ENCODE measurements at places on chromosomes 6 and 20.

- no peak for DNase-seq
Observed at GRCh38 chr6:37376078-37376743, 22.4 kb downstream of the RNF8 start.

DNA sequence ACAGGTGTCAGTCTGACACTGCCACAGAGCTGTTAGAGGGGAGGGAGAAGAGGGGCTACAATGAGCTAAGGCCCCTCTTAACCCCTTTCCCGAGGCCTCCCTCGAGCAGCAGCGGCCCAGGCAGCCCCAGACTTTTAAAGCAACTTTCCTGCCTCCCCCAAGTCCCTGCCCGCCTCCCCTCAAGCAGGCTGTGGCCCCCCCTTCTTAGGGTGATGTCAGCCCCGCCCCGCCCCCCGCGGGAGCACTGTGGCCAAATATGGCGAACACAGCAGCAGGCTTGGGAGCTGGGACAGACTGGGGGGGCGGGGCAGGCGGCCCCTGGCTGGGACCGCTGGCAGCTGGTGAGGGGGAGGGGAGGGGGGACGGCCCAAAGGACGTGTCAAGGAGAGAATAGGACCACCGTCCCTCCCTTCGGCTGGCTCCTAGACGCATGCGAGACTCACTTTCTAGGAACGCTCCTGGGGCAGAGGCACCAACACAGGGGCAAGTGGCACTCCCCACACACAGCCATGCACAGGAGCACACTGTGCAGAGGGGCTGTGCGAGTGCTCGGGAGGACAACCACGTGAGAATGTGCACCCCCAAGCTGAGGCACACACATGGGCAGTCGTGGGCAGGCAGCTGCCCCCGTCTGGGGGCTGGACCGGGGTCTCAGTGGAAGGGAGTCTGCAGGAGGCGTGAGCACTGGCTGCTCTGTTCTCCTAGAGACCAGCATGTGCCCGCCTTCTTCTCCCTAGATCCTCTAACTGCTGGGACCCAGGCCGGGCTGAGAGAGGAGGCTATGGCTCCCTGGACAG, 6.7 kb downstream of the TEAD3 start:
- no peak for DNase-seq

GRCh38 chr6:15994814-15995459, 133.9 kb upstream of the MYLIP start:
- DNase-seq, result no peak

DNA sequence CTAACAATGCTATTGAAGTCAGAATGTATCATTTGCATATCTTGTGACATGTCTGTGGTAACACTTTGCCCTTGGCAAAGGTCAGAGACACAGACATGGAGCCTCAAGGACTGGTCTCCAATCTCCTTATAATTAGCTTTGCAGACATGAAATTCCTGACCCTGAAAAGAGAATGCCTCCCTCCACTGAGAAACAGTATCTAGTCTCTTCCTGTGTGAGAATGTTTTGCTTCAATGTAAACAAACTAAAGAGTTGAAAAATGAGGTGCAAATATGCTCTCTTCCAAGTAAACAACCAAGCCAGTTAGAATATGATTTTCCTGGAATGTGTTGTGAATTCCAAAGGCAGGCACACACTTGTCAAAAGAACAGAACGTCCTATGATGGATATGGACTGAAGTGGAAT, 407.1 kb upstream of the MARCKS start:
- DNase-seq, result no peak

DNA sequence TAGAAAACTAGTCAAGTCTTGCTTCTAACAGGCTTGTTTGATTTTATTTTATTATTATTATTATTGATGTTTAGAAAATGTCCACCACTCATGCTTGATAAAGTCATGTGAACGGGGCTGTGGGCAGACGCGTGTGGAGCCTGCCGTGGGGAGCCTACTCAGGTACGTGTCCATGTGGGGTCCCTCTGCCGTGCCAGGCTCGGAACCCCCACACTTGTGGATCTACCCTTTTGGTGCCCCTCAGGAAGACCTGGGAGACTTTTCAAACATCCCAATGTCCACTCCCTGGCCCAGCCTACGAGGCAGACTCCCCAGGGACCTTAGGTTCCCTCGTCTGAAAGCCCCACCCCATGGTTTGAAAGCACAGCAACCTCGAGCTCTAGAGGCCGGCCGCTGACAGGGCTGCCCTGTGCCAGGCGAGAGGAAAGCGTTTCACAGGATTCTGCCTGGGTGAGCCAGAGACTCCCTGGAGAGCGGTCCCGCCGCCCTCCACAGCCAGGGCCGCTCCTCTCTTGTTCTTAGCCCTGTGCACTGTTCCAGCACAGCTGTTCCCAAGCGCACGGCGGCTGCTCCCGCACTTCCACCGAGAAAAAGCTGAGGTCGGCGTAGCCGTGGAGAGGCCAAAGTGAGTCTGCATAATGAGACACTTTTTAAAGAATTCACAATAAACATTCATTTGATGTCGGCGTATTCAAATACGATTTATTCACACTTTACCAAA, 249.7 kb downstream of the TTLL2 start:
- DNase-seq, result no peak

- no peak for DNase-seq
Observed at GRCh38 chr6:106883808-106884262, 90.7 kb downstream of the CD24 start.

GRCh38 chr6:41489120-41489851, 56.9 kb upstream of the FOXP4 start:
- DNase-seq, result no peak

- no peak for DNase-seq
Observed at GRCh38 chr20:51265361-51265760, 242.5 kb upstream of the KCNG1 start.

DNA sequence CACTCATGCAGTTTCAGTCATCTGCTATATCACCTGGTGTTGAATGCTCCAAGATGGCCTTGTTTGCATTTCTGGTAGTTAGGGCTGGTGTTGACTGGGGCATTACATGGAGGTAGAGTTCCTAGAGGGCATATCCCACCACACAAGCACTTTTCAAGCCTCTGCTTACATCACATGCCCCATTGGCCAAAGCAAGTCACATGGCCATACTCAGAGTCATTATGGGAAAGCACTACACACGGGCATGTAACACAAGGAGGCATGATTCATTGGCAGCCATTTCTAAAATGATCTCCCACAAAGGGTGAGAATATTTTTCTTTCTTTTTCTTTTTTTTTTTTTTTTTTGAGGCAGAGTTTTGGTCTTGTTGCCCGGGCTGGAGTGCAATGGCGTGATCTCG, 73.2 kb downstream of the TRMT6 start:
- no peak for DNase-seq

DNA sequence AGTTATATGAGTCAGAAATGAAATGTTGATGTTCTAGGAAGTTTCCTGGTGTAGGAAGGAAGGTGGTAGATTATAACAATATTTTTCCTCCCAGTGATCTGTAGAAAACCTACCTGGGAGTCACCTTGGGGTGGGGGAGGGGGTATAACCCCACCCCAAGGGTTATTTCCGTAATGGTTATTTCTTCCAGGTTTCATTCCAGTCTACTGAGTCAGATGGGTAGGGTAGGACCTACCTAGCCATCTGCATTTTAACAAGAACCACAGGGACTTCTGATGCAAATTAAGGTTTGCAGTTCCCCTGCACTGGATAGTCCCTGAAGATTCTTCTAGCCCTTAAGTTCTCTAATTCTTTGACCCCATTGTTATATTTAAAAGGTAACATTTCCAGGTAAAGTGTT, 88.9 kb downstream of the ARMC2 start:
- no peak for DNase-seq

- DNase-seq, result peak; percentile 48
Observed at GRCh38 chr20:53706466-53707370, 113.1 kb upstream of the ZNF217 start.

GRCh38 chr6:128932061-128932460, 49.1 kb downstream of the LAMA2 start:
- no peak for DNase-seq

- no peak for DNase-seq
Observed at GRCh38 chr6:133958791-133959190, 5.8 kb downstream of the TBPL1 start.

- DNase-seq, result no peak
Observed at GRCh38 chr20:33022289-33022688, 9.2 kb upstream of the BPIFB6 start.

- DNase-seq, result no peak
Observed at GRCh38 chr20:48608756-48609155, 219.0 kb downstream of the PREX1 start.

GRCh38 chr6:15255481-15255880, 9.6 kb downstream of the JARID2 start:
- DNase-seq, result no peak

- DNase-seq, result no peak
Observed at GRCh38 chr6:37788259-37788658, 31.3 kb upstream of the ZFAND3 start.

DNA sequence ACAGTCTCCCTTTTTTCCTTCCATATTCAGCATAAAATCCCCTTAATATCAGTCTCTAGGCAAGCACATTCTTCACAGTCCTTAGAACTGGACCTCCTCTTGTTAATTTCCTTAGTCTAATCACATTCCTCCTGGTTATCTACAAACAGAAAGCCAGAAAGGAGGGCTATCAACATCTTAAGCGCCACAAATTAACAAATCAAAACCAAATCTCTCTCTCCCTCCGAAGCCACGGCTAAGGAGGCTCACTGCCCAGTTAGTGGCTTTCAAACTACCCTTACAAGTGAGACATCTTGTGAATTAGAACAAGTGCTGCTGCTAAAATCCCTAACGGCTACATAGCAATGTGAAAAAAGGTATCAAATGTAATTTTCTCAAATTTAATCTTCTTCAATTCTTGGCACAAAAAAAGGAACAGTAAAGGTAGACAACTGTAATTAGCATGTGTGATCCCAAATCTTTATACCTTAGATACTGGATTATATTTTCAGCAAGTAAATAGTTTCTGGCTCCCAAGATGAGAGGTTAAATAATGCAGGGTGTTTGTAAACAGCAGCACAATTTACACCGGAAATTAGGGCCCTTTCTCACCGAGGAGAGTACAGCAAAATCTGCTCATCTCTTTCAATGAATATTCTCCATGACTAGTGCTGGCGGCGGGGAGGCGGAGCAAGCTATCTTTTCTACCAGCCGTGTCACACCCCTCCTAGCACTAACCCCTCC, 1.4 kb upstream of the TRIM39 start:
- DNase-seq, result peak; percentile 82

DNA sequence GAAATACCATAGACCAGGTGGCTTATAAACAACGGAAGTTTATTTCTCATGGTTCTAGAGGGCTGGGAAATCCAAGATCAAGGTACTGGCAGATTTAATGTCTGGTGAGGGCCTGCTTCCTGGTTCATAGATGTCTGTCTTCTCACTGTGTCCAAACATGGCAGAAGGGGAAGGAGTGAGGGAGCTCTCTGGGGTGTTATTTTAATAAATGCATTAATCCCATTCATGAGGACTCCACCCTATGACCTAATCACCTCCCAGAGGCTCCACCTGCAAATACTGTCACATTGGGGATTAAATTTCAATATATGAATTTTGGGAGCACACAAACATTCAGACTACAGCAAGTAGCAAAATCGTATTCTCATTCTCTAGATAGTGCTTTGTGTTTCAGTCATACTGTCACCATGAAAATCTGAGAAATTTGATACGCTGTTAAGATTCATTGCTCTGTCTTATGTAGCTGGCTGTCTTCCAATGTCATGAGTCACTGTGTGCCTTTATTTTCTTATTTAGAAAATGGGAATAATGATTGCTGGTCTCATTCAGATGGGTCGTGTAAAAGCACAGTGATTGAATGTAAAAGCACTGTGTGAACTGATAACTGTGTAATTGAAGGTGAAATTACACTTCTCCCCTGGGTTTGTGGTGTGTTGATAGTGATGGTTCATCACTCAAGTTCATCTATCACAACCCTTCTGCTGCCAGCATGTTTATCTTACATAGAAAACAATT, 8.9 kb upstream of the ERVFRD-1 start:
- DNase-seq, result no peak

DNA sequence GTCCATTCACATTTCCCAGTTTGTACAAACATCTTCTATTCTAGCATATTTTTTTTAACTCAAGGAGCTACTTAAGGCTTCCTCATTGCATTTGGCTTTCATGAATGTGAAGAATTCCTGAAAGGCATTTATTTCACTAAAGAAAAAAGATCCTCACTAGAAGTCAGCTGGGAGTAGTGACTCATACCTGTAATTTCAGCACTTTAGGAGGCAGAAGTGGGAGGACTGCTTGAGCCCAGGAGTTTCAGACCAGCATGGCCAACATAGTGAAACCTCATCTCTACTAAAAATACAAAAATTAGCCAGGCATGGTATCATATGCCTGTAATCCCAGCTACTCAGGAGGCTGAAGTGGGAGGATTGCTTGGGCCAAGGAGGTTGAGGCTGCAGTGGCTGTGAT, 30.9 kb upstream of the XRN2 start:
- no peak for DNase-seq

- DNase-seq, result no peak
Observed at GRCh38 chr6:108697561-108698161, 136.9 kb downstream of the FOXO3 start.

Data from CD4-positive, alpha-beta T cell treated with Interleukin-2 at 100 ng/mL for 4 hours (primary cell).